ENCODE measurements at places on chromosomes 7 and 10. TPM values are rescaled to one million over a fixed set of nuclear protein-coding genes. Genes with fewer than 3 reads are reported as not detected.
A peak's percentile ranks its signal among the peaks of the same experiment; 100 is the strongest.

DNA sequence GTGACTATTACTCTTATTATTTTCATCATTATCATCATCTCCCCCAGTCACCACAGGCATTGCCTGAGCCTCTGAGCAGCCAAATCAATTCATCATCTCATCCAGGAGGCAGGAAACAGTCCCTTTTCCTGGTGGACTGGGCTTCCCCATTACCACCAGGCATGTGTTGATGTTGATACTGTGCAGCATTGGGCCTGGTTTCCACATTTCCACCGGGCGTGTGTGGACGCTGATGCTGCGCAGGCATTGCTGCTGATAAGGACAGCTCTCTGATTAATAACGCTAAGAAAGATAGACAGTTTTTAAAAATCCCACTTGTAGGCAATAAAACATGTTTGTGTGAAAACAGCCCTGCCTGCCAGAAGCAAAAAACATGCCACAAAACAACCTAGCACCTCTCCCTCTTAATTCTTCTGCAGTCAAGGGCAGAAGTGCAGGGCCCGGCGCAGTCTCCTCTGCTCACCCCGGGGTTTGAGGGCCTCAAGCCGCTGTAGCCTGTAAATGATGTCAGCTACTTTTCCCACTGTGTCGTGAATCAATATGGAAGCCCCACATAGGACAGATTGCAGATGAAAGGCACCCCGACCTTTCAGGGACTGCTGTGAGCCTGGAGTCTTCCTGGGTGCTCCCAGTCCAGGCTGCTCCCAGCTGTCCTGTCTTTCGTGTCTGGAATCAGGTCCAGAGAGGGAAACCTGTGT, 216.0 kb downstream of the WDR37 start:
- DNase-seq = no peak

DNA sequence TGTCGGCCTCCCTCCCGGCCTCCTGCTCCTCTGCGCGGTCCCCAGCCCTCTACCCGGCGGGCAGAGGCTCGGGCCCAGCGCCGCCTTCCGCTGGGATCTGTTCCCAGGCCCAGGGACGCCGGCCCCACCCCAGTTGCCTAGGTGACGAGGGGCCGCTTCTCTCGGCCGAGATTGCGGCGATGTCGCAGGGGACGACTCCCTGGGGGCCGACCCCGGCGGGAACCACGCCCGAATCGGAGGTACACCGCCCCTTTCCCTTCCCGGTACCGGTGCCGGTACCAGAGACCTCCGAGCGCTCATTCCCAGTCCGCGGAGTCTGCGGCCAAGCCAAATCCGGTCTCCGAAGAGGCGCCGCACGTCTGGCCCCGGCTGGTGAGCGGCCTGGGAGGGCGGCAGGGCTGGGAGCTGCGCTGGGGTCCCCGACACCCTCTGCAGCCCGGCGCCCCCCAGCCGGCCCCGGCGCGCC, at the start of gene CABCOCO1:
CABCOCO1 (plus strand) TSS at position 136 of the 466 bp plus-strand sequence; CDS start at position 180, 44 bp downstream.
- DNase-seq = peak; percentile 77

GRCh38 chr7:13742811-13743210, 246.7 kb downstream of the ETV1 start:
- peak; percentile 22 for DNase-seq

GRCh38 chr10:117720931-117721835, 178.6 kb downstream of the EMX2 start:
- no peak for DNase-seq

DNA sequence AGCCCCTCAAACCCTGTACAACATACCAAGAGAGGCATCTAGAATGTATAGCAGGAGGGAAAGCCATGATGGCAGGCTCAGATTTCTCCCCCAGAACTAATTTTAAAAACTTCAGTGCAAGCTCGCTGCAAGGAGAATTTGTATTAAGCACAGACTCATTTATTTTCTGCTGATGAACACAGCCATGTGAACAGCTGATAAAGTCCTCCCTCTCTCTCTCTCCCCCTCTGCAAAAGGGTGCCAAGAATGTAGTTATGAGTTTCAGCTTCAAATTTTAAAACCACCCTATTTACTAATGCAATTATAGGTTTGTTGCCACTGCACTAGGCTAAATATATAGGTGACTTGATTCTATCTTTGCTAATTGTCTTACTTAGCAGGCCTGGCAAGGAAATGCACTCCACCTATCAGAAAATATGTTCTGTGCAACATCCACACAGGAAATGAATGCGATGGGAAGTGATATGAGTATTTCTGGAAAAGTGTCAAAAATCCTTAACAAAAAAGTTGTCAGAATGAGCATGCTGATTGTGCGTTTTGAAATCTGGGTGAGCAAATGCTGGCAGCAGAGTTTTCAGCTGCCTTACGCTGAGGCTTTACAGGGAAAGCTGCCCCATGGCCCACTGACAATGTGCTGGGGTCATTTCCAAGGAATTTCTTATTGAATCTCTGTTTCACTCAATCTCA, 43.4 kb upstream of the GHITM start:
- peak; percentile 45 for DNase-seq

DNA sequence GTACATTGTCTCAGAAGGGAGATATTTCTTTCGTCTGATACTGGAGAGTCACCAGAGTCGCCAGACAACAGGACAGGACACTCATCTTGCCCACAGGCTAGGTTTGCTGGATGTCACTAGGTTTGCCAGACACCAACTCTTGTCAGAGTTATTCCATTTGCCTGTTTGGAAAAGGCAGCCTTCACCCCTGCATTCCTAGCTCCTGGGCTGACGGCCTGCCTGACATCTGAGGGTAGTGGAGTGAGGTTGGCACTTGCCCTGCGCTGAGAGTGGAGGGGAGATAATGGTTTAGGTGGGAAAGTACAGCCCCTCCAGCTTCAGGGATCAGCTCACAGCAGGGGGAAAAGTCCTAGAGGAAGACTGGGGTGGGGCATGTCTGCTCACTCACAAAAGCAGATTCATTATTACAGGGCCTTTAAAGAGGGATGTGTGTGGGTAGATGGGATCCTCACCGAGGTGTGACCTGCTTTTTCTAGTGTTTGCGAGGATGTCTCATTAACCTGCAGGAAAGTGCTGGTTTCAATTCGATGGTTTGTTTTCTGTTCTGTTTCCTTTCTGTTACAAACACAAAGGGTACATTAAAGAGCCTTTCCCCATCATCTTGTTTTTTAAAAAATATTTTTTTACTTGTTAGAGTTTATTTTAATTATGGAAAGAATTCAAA, 79.3 kb upstream of the TNS3 start:
- DNase-seq = no peak

GRCh38 chr10:63770523-63770922, 249.3 kb downstream of the REEP3 start:
- DNase-seq = no peak

DNA sequence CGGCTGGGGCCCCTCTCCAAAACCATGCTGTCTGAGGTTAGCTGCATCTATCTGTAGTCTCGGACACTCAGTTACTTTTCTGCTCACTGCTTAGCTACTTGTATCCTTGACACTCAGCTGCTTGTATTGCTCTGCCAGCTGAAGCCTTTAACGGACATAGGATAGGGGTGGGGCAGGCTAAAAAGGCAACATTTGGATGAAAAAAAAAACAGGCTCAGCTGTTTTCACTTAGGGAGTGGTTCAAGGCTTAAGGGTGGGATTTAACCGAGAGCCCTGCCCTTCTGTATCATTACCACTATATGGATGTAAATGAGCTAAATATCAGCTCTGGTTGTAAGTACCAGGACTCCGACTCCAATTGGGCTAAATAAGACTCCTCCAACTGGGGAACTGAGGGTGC, 28.6 kb downstream of the LSMEM1 start:
- DNase-seq = no peak

The OR2A5 gene
- total RNA-seq = not detected

DNA sequence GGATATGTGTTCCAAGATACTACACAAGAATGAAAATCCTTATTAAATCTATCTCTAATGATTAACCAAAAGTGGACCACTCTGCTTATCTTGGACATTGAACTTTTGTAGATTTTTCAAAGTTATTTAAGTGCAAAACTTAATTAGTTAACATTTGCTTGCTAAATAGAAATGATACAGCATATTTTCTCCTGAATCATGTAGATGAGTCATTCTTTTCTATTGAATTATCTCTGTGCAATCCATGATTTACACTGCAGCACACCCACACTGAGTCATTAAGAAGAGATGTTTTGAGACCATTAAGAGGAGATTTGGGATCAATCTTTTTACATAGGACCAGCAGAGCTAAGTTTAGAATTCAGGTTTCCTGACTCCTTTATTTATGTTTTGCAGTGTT, 6.6 kb upstream of the ABCC2 start:
- DNase-seq = no peak

The DENND2A gene
- total RNA-seq = 9.6 TPM

- DNase-seq = peak; percentile 34
These were observed 96.8 kb downstream of the PPP1R3C start for GRCh38 chr10:91536111-91536510.

The SVOPL gene
- total RNA-seq = not detected

- no peak for DNase-seq
These were observed 6.9 kb downstream of the LYZL1 start for GRCh38 chr10:29295813-29296212.

The SPDYE5 gene
- not detected for total RNA-seq

The TMEM120A gene
- 63.5 TPM for total RNA-seq

- DNase-seq = no peak
These were observed 19.2 kb downstream of the SFTPA1 start for GRCh38 chr10:79629955-79630327.

The CCDC186 gene
- total RNA-seq = 17.9 TPM

DNA sequence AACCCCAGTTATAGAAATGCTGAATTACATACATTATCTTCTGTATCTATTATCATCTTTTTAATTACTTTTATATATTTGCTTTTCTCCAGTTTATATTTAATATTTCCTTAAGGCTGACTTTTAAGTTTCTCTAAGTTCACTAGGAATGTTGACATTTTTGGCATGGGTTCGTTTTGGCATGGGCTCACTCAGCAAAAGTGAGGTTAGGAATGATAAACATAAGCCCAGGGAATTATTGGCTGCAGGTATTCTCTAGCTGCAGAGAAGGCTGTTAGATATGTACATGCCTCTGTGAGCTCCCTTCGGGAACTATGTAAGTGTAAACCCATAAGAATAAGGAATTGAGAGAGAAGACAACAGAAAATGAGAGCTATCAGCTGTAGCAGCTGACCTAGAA, 63.6 kb upstream of the RAB18 start:
- no peak for DNase-seq

GRCh38 chr10:128854963-128855362, 612.1 kb upstream of the MGMT start:
- peak; percentile 91 for DNase-seq

DNA sequence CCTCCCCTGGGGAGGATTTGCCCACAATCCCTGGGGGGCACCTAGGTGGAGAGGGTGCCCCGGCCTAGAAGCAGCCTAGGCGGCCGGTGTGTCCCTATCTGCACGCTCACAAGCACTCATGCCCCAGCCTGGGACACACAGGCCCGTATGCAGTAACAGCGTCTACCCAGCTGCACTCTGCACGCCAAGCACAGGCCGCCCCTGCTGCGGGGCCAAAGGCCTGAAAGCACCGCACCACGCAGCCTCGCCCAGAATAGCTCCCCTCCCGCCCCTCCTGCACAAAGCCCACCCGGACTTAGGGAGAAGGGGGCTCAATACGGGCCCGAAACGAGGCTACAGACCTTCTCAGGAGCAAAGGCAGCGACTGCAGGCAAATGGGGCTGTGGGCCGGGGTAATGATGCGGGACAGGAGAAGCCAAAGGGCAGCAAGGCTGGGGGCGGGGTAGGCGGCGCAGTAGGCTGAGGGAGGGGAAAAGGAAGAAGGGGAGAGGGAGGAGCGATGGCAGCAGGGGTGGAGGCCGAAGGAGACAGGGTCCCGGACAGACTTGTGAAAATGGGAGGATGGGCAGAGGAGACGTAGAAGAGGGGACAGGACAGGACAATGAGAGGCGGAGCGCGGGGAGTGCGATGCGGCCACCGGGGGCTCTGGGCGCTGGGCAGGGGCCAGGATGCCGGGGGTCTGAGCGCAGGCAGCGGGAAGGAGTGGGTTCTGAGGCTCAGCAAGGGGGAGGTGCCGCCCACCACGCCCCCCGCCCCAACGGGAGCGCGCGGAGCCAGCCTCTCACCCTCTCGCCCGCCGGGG, 544 bp downstream of the GPRIN2 start:
- DNase-seq = no peak

- DNase-seq = no peak
These were observed 75.7 kb downstream of the RSU1 start for GRCh38 chr10:16741540-16741939.

GRCh38 chr7:149093228-149093627, 2.7 kb upstream of the ZNF786 start:
- no peak for DNase-seq

The PHKG1 gene
- total RNA-seq = 25.3 TPM

- peak; percentile 29 for DNase-seq
These were observed 1.2 kb downstream of the MACROH2A2 start for GRCh38 chr10:70053841-70054288.

DNA sequence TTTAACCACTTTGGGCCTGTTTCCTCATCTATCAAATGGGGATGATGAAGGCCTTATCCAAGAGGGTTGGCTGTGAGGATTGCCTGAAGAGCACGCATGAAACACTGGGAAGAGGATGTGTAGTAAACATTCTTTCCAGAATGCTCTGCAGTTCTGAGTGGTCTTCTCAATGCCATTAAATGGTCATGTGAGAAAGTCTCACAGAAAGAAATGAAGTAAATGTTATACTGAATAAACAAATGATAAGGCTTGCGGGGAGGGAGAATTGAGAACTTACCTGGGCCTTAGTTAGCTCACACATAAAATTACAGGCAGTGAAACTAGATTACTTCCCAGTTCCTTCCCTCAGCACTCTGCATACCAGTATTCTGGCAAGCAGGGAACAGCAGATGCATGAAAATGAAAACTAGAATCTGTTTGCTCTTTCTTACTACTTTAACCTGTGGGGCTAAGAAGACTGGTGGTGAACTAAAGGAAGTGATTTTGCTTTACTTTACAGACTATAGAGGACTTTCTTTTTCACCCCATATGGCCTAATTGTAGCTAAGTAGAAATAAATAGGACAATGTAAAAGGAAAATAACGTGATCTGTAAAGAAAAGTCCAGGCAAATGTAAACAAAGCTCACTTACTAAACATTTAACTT, 135.3 kb upstream of the CCDC6 start:
- no peak for DNase-seq

- no peak for DNase-seq
These were observed 5.0 kb upstream of the FAM20C start for GRCh38 chr7:187227-187927.

DNA sequence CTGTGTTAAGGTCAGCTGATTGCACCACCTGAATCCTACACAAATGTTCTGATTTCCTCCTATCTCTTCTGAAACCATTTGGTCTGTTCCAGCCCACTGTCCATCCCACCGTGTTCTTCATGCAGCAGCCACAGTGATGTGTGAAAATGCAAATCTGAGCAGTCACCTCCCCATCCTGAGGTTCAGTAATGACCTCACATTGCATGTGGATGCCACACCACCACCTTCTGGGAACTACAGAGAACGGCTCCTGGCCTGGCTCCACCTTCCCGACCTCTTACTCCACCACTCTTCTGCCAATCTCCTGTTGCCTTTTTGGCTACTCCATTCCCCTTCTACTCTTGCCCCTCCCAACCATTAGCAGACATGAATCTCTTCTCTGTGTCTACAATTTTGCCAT, 244.4 kb downstream of the TNS3 start:
- DNase-seq = peak; percentile 44

- no peak for DNase-seq
These were observed 62.9 kb downstream of the SYPL1 start for GRCh38 chr7:106049139-106049752.

Data from left cardiac atrium (tissue), 4 donors.